Fibroblast of lung (primary cell): ENCODE measurements at places on chromosomes 5 and 9. TPM values are rescaled to one million over a fixed set of nuclear protein-coding genes. Genes with fewer than 3 reads are reported as not detected.

DNA sequence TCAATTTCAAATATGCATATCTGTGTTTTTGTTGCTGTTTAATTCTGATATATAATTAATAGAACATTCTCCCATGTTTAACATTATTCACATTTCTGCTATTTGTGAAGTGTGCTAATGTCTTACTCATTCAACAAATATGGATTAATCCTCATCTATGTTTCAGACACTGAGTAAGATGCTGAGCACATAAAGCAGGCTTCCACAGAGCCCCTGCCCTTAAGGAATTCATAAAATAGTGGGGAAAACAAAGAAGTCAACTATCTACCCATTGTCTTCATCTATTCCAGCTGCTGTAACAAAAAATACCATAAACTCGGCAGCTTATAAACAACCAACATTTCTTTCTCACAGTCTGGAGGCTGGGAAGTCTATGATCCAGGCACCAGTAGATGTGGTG lies 333.3 kb downstream of the SEMA5A start:
- peak; percentile 52 for DNase-seq

GRCh38 chr9:84897362-84898094 lies 228.0 kb downstream of the NTRK2 start:
- no peak for DNase-seq

- peak; percentile 92 for DNase-seq
These were observed 225.8 kb downstream of the FANCC start for GRCh38 chr9:95091601-95092261.

DNA sequence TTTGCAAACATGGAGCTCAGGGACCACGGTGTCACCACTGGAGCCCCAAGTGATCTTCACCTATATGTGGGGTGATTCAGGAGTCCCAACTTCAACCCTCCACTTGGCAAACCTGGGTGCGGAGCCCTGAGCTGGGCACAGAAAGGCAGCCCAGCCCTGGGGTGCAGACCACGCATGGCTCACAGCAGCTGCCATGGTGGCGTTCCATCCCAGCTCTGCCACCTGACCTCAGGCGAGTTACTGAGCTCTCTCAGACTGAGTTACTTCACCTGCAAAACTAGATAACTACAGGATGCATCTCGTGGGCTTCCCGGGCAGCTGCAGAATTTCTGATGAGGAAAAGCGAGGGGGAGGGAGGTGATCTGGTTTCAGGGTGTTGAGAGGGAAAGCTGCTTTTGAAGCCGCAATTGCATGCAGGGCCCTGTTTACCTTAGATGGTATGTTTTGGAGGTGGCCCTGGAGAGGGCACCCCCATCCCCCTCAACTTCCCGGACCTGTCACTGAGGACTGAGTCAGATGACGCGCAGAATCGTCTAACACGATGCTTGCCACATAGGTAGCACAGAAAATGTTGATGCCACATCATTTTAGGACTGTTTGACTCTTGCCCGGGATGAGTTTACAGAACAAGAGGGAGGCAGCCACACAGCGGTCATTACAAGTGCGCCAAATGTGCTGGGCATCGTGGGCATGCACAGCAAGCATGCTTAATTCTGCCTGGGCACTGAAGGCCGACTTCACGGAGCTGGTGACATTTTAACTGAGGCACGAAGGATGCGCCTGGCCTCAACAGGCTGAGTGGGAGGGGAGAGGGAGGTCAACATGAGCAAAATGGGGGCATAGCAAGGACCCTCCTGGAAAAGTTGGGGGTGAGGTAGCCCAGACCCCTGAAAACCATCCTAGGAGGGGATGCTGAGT lies 154.6 kb downstream of the COL23A1 start:
- DNase-seq = no peak

DNA sequence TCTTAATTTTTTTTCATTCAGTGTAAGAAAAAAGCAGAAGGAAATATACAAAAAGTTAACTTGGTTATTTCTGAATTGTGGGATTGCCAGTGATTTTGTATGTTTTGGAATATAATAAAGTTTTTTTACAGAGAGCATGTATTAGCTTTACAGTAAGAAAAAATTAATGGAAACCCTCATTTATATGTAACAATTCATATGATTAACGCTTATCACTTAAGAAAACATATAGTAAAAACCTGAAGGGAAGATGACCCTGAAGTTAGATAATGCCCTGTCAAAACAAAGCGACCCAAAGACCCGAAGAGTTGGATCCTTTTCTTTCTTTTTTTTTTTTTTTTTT lies 52.4 kb downstream of the EHMT1 start:
- DNase-seq = no peak

DNA sequence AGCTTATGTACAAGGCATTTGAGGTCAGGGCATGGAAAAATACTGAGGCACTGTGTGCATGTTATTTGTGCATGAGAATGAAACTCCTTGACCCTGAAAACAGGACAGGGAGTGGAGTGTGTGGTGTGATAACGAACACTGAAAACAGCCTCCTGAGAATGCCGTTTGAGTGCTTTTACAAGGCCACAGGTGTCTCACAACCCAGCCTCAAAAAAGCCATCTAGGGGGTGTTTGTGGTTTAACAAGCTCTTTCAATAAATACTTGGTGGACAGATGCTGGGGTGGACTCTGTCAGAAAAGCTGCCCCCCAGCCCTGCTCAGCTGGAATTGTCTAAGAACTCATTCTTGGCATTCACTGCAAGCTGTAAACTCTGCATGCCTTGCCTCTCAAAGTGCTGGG lies 94.0 kb upstream of the SLC25A48 start:
- DNase-seq = no peak

DNA sequence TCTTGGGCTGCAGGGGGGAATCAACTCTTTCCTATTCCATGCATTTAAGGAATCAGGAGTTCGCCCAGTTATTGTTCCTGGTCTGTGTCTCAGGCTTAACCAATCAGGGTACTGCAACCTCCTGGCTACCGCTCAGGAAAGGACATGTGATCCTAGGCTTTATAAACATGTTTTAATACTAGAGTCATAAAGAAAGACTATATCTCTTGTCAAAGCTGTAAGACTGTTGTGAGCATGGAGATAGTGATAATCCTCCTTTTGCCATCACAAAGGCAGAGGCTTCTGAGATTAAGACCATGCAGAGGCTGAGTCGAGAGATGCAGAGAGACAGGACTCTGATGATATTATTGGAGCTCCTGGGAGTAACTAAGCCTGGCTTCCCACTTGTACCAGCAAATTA lies 137.0 kb downstream of the YIPF5 start:
- DNase-seq = no peak

DNA sequence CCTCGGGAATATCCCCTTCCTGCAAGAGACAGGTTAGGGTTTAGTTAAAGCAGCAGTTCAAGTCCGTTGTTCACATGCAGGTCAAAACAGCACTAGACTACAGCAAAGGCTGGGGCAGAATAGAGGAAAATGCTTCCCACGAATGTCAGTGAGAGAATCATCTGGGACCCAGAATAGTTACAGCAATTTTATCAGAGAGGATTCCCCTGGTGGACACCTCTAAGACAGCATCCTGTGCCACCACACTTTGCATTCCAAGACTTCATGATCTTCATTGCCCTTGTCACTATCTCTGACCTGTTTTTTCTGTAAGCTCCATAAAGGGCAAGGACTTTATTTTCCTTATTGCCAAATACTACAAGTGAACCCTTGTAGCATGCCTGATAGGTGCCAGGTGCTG lies 12.9 kb downstream of the GRXCR2 start:
- no peak for DNase-seq

DNA sequence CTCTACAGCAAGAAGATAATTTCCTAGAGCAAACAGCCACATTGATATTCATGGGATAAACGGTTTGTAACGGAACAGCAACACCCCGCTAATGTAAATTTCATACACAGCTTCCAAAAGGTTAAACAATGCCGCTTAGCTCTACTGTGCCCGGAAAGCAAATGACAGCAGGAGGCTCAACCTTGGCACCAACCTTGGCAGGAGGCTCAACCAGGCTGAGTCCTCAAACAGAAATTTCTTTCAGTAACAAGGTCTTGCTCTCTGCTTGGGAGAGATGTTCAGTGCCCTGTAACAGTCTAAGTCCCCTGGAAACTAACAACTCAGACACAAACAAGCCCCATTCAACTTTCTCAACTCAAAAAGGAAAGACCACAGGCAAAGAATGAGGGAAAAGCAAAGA lies 11.1 kb upstream of the PPP1R2B start:
- no peak for DNase-seq

- no peak for DNase-seq
These were observed 108.3 kb upstream of the PCA3 start for GRCh38 chr9:76655971-76656370.

DNA sequence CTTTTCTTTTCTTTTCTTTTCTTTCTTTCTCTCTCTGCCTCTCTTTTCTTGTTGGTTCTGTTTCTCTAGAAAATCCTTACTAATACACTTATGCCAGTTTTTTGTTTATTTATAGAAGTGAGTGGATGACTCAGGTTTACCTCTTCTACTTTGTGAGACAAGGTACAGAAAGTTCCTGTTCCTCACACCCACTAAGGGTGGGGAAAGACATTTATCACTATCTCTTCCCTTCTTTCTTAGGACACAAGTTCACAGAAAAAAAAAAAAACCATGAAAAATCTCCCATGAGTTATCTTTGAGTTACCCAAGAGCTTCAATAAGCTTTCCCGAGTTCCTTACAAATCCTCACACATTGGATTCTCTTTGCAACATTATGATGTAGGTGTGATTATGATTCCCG lies 60.9 kb upstream of the CD180 start:
- no peak for DNase-seq

DNA sequence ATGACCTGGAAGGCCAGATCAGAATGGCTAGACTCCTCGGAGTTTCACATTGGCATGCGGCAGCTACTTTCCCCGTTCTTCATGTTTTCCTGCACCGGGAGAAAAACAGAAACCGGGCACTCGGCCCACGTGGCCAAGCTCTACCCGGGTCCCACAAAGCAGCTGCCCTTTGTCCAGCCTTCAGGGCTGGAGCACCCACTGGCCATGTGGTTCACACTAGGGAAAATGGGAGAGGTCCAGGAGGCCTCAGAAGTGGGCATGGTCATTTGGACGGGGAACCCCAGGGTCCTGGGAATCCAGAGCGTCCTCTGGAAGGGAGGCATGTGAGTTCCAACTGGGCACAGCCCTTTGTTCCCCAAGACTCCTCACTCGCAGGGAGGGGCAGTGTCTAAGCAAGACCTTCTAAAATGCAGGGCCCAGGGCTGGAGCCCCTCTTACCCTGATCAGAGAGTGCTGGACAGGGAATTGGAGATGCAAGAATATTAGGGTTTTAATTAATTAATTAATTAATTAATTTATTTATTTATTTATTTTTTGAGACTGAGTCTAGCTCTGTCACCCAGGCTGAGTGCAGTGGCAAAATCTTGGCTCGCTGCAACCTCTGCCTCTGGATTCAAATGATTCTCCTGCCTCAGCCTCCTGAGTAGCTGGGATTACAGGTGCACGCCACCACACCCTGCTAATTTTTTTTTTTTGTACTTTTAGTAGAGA lies 97.2 kb upstream of the CPEB4 start:
- no peak for DNase-seq

DNA sequence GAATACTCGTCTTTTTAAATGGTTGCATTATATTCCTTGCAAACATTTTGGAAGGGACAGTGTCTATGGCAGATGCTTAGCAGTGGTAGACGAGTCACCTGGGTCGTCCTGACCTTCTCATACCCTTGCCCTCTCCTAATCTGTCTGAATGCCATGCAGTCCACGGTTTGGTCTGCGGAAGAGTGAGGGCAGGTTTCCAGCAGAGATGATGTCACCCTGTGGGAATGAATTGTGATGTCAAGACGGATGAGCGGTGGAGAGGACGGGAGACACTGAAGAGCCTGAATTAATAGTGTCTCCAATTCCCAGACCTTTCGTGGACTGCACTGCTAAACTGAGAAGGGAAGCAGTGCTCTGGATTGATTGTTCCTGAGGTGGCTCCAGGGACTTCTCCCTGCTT lies 329.0 kb upstream of the PANK3 start:
- DNase-seq = no peak

DNA sequence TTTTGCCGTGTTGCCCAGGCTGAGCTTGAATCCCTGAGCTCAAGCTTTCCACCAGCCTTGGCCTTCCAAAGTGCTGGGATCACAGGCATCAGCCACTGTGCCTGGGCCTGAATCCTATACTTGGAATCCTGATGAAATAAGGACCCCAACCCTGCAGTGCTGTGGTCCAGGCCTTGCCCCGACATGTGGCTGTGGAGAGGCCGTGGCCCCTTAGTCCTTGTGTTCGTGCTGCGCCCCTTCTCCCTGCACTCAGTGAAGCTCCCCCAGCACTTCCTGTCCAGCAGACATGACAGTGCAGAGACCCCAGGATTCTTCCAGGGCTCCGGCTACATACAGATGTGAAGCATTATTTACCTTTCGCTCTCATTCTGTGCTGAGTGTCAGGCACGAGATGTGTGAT lies 52.9 kb downstream of the EHMT1 start:
- no peak for DNase-seq

- peak; percentile 75 for DNase-seq
These were observed 10.7 kb upstream of the SLC22A4 start for GRCh38 chr5:132283423-132284043.

- DNase-seq = peak; percentile 31
These were observed 227.1 kb downstream of the ARHGEF28 start for GRCh38 chr5:73853091-73853490.

DNA sequence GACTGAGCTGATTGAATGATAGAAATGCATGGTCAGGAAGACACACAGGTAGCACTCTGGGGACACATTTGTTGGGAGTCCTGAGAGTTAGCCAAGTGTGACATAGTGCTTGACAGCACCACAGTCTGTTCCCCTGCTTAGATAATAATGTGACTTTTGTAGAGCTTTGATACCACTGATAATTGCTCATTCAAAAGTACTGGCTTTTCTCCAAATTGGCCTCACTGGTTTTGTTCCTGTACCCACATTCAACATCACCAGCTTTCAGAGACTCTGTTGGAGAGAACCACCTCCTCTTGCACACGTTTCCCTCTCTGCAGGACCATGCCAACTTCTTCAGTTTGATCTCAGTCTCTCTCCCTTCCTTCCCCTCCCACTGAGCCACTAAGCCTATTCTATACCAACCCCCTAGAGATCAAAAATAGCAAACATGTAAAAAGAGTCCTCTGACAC lies 52.5 kb upstream of the IL7R start:
- DNase-seq = no peak

- no peak for DNase-seq
These were observed 12.0 kb upstream of the NRARP start for GRCh38 chr9:137313956-137314560.

GRCh38 chr5:93995126-93995621 lies 253.8 kb upstream of the POU5F2 start:
- DNase-seq = peak; percentile 11

GRCh38 chr5:65366655-65367054 lies 115.1 kb downstream of the ADAMTS6 start:
- no peak for DNase-seq

- no peak for DNase-seq
These were observed 10.0 kb downstream of the MARCHF11 start for GRCh38 chr5:16169550-16169949.

Gene FREM1
- under 0.01 TPM in 2 replicates for total RNA-seq

Gene CNTNAP3
- under 0.01 TPM in 1 of 2 replicates, not detected in the other for total RNA-seq

Gene ARHGEF39
- under 0.01 and 0.66 TPM in 2 replicates for total RNA-seq

Gene TAF11L10
- total RNA-seq = not detected in 2 replicates

Gene DDX4
- total RNA-seq = not detected in 2 replicates

Gene TAS2R1
- total RNA-seq = not detected in 2 replicates

Gene CENPH
- 4.1 and 10.9 TPM in 2 replicates for total RNA-seq

Gene EIF4E1B
- not detected in 2 replicates for total RNA-seq

Gene PIP5KL1
- total RNA-seq = 0.77 and 2.5 TPM in 2 replicates
